A375 (cell line): ENCODE measurements at places on chromosomes 12 and 14. TPM values are rescaled to one million over a fixed set of nuclear protein-coding genes. Genes with fewer than 3 reads are reported as not detected.

LALBA gene
- not detected in 2 replicates for total RNA-seq

OR4E2 gene
- not detected in 2 replicates for total RNA-seq

LHX5 gene
- not detected in 2 replicates for total RNA-seq

PTCSC3 gene
- not detected in 2 replicates for total RNA-seq

FGF23 gene
- not detected in 2 replicates for total RNA-seq

TAS2R10 gene
- 0.75 TPM in 1 of 2 replicates, not detected in the other for total RNA-seq

NOS1 gene
- not detected in 2 replicates for total RNA-seq

PPM1H gene
- total RNA-seq: 2.4 and 3.0 TPM in 2 replicates

CELA1 gene
- 0.27 TPM in 1 of 2 replicates, not detected in the other for total RNA-seq

RPS6KA5 gene
- 7.1 and 9.0 TPM in 2 replicates for total RNA-seq

CLEC4D gene
- not detected in 2 replicates for total RNA-seq

SPX gene
- 1.2 and 2.4 TPM in 2 replicates for total RNA-seq
